Fibroblast of lung (primary cell): ENCODE measurements at places on chromosomes 5 and 9. TPM values are rescaled to one million over a fixed set of nuclear protein-coding genes. Genes with fewer than 3 reads are reported as not detected.

DNA sequence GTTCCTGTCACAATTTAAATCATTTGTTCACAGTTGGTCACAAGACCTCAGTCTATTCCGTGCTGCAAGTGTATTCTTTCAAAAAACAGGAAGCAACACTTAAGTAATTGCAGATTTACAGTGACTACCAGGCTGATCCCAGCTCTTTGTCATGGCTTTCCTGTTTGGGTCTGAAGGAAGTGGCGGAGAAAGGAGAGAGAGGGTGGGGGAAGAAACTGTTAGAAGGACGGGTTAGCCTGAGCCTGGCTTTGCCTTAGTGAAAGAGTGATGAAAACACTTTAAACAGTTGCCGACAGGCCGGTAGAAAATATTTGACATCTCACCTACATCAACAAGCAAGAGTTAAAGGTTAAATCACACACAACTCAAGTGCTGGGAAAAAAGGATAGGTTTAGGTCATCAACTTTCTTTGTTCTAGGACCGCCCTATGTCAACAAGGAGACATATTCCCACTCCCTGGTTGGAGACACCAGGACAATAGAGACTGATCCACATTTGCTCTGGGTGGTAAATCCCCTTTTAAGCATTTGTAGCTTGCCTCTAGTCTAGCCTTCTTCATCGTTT, 102.2 kb upstream of the DAB2 start:
- H3K36me3 ChIP-seq: no peaks in the 10 kb centered on the region
- no peak for DNase-seq
- H3K27ac ChIP-seq: no peak overlapping the region
- H3K4me3 ChIP-seq: no peak overlapping the region
- no peaks in the 10 kb centered on the region for H3K27me3 ChIP-seq
- H3K4me1 ChIP-seq: peaks cover 9% of the 10 kb centered on the region

DNA sequence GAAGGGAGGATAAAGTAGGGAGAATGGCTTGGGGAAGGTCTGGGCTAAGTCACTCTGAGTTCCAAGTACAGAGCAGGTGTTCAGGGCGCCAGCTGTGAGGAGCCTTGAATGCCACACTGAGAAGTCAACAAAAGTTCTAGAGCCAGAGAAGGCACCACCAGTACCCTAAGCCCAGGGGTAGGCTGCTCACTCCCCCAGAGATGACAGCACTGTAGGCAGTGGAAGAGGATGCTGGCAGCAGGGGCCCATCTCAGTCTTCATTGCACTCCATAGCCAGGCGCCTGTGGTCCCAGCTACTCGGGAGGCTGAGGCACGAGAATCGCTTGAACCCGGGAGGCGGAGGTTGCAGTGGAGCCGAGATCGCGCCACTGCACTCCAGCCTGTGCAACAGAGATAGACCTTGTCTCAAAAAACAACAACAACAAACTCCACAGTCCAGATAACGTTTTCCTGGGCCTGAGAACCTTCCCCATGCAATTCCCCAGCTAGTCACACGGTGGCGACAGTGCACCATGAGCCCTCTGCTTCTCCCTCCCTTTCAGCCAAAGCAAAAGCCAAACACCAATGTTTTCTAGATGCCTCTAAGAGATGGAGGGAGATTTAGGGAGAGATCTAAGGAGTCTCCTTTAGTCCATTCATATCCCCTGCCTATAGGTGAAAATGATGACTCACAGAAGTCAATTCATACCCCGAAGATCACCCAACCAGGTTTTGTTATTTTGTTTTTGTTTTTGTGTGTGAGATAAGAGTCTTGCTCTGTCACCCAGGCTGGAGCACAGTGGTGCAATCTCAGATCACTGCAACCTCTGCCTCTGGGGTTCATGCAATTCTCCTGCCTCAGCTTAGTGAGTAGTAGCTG, 19.8 kb upstream of the NSD1 start:
- no peak overlapping the region for H3K27ac ChIP-seq
- no peaks in the 10 kb centered on the region for H3K36me3 ChIP-seq
- H3K4me3 ChIP-seq: no peak overlapping the region

DNA sequence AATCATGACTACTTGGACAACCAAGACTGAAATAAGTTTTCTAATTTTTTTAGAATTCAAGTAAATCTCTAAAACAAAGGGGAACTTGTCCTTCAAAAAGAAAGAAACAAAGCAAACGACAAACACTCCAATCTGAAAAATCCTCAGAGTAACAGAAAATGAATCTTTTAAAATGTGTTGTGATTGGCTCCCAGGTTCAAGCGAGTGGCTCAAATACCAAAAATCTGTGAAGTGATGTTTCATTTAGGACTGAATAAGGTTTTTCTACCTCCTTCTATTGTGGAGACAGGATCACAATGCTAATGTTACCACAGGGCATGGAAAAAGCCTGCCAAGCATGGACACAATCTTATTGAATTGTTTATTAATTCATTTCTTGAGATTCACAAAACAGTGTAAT, 415.7 kb downstream of the RAB3C start:
- no peak for DNase-seq
- no peak overlapping the region for H3K27ac ChIP-seq
- H3K4me1 ChIP-seq: no peaks in the 10 kb centered on the region

GRCh38 chr5:134267366-134268018, 41.6 kb upstream of the PPP2CA start:
- H3K4me1 ChIP-seq: no peaks in the 10 kb centered on the region
- no peaks in the 10 kb centered on the region for H3K27me3 ChIP-seq
- H3K27ac ChIP-seq: no peak overlapping the region
- DNase-seq: peak; percentile 40

GRCh38 chr9:131094622-131095021, 1.7 kb upstream of the AIF1L start:
- H3K27me3 ChIP-seq: peaks cover 38% of the 10 kb centered on the region
- no peaks in the 10 kb centered on the region for H3K36me3 ChIP-seq
- H3K27ac ChIP-seq: no peak overlapping the region
- H3K4me1 ChIP-seq: peaks cover 5% of the 10 kb centered on the region

- peak; percentile 68 for DNase-seq
- H3K4me1 ChIP-seq: no peaks in the 10 kb centered on the region
- no peak overlapping the region for H3K27ac ChIP-seq
- no peaks in the 10 kb centered on the region for H3K36me3 ChIP-seq
- H3K4me3 ChIP-seq: no peak overlapping the region
These were observed 18.4 kb upstream of the CNTLN start for GRCh38 chr9:17116400-17116837.

CCDC152 gene
- 1.5 and 2.5 TPM in 2 replicates for total RNA-seq

LCN12 gene
- total RNA-seq: 0.17 TPM in 1 of 2 replicates, not detected in the other

ANKRD31 gene
- 0.26 and 0.33 TPM in 2 replicates for total RNA-seq
